ENCODE measurements at places on chromosomes 1 and 21.

GRCh38 chr21:38181096-38181495 lies 75.7 kb upstream of the KCNJ15 start:
- DNase-seq, result no peak

DNA sequence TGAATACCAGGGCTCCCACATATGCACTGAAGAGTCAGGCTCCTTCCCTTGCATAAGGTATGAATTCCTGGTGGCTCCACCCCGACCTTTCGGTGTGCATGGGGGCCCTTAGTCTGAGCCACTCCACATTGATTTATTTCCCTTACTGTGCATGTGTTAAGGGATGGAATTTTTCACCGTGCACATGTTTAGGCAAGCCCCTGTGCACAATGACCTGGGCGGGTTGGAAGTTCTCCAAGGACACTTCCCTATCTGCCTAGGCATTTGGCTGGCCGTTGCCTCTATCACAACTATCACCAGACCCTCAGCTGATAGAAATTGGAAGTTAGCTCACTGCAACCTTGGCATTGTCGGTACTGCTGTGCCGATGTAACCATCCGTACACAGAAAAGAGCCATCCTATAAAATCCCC lies 9.7 kb downstream of the S100A6 start:
- DNase-seq, result no peak

DNA sequence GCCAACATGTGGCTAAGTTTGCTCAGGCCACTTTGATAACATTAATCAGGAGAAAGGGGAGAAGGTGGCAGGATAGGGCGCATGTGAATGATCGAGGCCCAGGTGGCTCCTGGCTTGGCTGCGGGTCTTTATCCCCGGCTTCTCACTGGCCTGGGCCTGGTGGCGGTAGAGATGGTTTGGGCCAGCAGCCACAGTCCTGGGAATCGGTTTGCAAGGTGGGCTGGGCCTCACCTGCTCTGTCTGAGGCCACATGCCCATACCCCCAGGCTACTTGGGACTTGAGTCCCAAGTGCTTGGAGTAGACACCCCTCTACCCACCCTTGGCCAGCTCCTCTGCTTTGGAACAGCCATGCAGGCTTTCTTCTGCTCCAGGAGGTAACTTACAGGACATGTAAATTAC lies 49.7 kb upstream of the DISP3 start:
- DNase-seq, result no peak

GRCh38 chr1:15937146-15937545 lies 38.8 kb downstream of the ZBTB17 start:
- DNase-seq, result no peak

- DNase-seq, result no peak
These were observed 3.1 kb downstream of the NUCKS1 start for GRCh38 chr1:205746757-205747412.
